Tibial artery (tissue), 4 donors: ENCODE measurements at places on chromosomes 2 and 18.
A peak's percentile ranks its signal among the peaks of the same experiment; 100 is the strongest.

DNA sequence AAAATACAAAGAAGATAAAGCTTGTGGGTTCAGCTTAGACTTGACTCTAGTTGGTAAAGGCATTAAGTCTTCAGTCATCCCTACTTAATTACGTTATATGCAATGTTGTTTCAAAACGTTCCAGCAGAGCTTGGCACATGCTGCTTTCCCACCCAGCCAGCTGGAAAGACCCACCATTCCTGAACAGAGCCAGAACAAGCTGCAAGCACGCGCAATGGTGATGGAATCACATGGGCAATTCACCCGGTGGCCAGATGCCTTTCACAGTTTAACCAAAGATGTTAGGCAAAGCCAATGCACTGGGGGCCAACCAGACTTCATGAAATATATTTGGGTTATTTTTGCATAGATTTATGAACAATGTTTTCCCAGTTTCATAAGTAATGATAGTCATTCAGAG is 123.4 kb upstream of the CDH20 start:
- H3K4me1 ChIP-seq: no peaks in the 10 kb centered on the region
- H3K27me3 ChIP-seq: no peaks in the 10 kb centered on the region
- H3K27ac ChIP-seq: no peak overlapping the region
- H3K4me3 ChIP-seq: no peak overlapping the region
- H3K36me3 ChIP-seq: no peaks in the 10 kb centered on the region
- DNase-seq: peak; percentile 39

DNA sequence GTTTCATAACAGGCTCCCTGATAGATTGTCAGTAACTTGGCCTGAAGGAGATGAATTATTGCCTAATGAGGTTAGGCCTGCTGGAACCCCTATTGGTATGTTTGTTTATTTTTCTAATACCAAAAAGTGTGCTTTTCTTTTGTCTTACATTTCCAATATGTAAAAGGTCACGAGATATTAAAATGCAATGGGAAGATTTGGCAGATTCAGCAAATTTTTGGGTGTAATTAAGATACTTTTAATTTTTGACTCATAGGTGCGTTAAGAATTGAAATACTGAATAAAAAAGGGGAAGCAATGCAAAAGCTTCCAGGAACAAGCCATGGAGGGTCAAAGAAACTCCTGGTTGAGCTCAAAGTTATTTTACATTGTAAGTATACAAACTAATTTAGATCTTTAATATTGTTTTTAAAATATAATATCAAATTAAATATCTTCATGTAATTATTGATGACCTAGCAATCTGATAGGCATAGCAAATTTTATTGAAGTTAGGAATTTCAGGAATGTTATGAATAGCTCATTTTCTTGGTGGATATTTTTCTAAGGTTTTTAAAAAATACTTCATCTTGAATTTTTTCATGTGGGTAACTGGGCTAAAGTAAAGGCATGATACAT is 52.1 kb downstream of the SMCHD1 start:
- peaks cover 69% of the 10 kb centered on the region for H3K36me3 ChIP-seq
- H3K27ac ChIP-seq: no peak overlapping the region

DNA sequence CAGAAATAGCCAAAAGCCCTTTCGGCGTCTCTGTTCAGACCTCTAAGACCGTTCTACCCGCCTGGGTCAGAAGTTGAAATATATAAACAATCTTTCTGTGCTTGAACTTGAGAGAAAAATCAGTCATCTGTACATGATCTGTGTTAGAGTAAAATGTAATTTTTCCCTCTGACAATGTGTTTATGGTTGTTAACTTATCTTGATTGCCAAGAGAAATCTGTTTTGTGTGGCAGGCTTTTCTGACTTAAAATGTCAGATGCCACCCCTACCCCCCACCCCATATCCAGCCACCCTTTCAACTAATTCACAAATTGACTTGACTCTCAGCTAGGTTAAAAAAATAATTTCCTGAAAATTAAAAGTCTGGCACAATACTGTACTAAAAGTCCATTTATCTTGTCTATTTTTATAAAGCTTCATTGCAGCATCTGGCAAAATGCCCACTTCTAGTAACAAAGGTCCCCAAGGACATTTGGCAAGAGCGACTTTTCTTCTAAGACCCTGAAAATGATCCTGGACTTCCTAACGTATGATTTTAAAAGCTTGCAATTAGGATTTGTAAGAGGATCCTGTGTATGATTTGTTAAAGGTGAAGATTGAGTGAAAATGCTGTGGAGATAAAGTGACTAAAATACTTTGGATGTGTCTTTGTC is 304.2 kb downstream of the EPHA4 start:
- H3K36me3 ChIP-seq: no peaks in the 10 kb centered on the region
- no peak overlapping the region for H3K27ac ChIP-seq
- no peaks in the 10 kb centered on the region for H3K27me3 ChIP-seq
- H3K4me1 ChIP-seq: no peaks in the 10 kb centered on the region
- no peak overlapping the region for H3K4me3 ChIP-seq
- DNase-seq: no peak

GRCh38 chr2:199707593-199708185 is 143.3 kb downstream of the FTCDNL1 start:
- no peak overlapping the region for H3K4me3 ChIP-seq
- no peak for DNase-seq
- no peaks in the 10 kb centered on the region for H3K27me3 ChIP-seq
- no peaks in the 10 kb centered on the region for H3K36me3 ChIP-seq
- H3K27ac ChIP-seq: no peak overlapping the region

DNA sequence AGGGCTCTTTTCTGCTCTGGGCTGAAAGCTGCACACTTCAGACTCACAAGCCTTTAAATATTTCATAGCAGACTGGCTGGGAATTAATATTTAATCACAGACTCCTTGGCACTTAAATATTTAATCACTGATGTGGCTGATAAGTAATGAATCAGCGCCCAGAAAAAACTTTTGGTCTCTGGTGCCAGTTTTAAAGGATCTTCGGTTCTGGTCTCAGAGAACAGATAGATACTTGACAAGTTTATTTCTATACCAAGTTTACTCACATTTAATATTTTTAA is 201.2 kb downstream of the MYCN start:
- no peaks in the 10 kb centered on the region for H3K4me1 ChIP-seq
- no peaks in the 10 kb centered on the region for H3K27me3 ChIP-seq
- H3K4me3 ChIP-seq: no peak overlapping the region

GRCh38 chr2:177119099-177119498 is 93.5 kb upstream of the HNRNPA3 start:
- no peaks in the 10 kb centered on the region for H3K27me3 ChIP-seq
- no peaks in the 10 kb centered on the region for H3K4me1 ChIP-seq
- no peak overlapping the region for H3K27ac ChIP-seq
- H3K4me3 ChIP-seq: no peak overlapping the region
- DNase-seq: no peak
- H3K36me3 ChIP-seq: no peaks in the 10 kb centered on the region
